ENCODE measurements at places on chromosomes 7 and 10.
A peak's percentile ranks its signal among the peaks of the same experiment; 100 is the strongest.

DNA sequence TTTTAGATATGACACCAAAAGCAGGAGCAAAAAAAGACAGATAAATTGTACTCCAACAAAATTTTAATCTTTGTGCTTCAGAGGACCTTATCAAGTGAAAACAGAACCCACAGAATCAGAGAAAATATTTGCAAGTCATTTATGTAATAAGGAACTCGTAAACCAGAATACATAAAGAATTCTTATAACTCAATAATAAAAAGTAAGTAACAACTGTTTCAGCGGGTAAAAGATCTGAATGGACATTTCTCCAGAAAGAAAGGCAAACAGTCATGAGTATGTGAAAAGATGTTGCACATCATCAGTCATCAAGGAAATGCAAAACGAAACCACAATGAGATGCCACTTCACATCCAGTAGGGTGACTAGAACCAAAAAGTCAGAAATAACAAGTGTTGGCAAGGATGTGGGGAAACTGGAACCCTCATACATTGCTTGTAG is 167.7 kb upstream of the KCTD7 start:
- peak; percentile 22 for DNase-seq

DNA sequence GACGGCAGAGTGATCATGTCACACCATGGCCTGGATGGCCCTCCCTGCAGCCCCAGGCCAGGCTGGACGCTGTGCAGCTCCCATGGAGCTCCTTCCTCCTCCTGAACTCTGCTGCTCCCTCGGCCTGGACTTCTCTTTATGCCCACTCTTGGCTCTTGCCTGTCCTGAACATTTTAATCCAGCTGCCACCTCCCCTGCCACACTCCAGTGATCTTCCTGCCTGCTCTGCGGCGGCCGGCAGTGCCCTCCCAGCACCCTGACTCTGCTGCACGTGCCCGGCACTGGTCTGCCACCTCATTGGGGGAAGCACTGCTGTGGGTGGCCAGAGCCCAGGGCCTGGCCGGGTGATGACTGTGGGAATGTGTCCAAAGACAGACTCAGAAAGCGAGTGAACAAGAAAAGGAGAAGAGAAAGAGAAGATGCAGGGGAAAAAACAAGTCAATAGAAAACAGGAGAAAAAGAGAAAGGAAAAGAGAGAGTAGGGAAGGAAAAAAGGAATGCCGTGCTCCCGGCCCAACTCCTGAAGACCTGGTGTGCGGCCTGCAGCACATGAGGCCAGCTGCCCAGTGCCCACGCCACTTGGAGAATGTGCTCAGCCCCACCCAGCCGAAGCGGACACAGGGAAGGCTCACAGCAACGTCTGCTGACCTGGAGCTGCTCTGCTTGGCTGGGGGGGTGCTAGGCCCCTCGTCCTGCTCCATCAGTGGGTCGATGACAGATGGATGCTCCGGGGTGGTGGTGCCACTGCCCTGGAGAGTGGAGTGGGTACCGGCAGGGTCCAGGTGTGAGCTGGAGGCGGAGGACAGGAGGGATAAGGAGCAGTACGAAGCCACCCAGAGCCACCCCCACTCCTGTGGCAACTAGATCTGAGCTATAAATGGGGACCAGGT is 115.9 kb downstream of the DLG5 start:
- DNase-seq: no peak

- DNase-seq: no peak
Measured at GRCh38 chr10:29451946-29452345, 163.1 kb downstream of the LYZL1 start.

- DNase-seq: peak; percentile 40
Measured at GRCh38 chr7:159022238-159022993, 122.3 kb downstream of the VIPR2 start.

GRCh38 chr7:84058311-84059076 is 136.1 kb downstream of the SEMA3A start:
- no peak for DNase-seq

DNA sequence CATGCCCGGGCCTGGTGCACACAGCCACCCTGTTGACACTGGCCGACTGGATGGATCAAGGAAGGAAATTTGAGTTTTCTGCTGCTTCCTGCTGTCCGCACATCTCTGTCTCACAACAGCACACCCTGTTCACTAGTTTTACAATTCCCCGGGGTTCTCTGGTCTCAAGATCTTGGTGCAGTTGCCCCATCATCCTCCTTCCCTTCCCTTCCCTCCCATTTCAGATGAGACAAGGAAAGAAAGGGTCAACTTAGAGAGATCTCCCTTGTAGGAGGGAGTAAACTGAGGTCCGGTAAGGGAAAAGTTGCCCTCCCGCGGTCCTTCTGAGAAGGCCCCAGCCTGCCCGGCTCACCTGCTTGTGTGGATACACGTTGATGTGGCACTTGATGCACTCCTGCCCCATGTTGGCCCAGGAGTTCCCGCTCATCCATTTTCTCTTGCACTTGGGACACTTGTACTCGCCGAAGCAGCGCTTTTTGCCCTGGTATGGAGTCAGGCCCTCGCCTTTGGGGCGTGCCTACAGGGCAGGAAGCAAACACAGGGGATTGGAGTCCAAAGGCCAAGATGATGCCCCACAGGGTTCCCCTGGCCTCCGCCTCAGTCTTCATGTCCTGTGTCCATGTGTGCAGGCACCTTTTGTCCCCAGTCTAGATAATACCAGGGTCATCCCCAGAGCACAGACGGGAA is 46.8 kb downstream of the PPIF start:
- DNase-seq: peak; percentile 55

GRCh38 chr10:93991596-93992284 is 2.0 kb upstream of the PLCE1 start:
- no peak for DNase-seq

- DNase-seq: no peak
Measured at GRCh38 chr7:105787793-105788192, 88.6 kb downstream of the ATXN7L1 start.

DNA sequence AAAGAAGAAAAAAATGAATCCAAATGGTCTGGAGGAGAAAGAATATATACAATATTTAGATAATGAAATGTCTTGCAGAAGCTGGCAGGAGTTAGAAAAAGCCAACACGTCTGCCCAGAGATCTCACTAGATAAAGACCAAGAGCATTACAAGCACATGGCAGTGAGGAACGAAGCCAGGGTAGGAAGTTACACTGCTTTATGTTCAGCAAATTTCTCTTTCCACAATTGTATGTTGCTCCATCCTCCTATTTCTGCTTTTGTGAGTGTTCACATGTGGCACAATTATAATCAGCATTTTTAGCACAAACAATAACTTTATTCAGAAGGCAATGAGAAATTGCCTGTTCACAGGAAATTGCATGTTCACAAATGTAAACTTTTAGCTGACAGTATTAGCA is 53.7 kb downstream of the LRRC17 start:
- DNase-seq: no peak

DNA sequence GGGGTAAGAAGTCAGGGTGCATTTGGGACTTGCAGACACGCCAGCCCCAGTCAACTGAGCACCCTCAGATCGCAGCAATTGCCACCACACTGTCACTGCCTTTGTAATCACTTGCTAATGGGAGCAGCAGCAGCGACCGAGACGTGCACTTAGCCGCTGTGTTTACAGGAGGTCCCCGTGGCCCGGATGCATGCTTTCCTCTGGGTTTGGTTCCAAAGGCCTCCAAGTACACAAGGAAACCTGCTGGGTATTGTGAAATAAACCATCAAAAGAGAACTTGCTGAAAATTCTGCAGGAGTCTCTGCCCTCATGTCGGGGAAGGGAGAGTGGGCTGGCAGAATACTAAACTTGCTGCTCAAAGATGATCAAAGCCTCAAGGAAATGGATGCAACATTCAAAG is 341.7 kb downstream of the DNAJB6 start:
- DNase-seq: peak; percentile 90

DNA sequence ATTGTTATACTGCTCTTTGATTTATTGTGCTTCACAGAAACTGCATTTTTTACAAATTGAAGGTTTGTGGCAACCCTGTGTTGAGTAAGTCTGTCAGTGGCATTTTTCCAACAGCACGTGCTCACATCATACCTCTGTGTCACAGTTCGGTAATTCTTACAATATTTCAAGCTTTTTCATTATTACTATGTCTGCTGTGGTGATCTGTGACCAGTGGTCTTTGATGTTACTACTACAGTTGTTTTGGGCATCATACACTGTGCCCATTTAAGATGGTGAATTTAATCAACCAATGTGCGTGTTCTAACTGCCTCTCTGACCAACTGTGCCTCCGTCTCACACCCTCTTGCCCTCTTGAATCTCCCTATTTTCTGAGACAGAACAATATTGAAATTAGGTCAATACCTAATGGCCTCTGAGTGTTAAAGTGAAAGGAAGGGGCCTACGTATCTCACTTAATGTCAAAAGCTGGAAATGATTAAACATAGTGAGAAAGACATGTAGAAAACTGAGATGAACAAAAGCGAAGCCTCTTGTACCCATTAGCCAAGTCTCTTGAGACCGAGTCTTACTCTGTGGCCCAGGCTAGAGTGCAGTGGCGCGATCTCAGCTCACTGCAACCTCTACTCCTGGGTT is 20.2 kb upstream of the ASL start:
- DNase-seq: no peak

GRCh38 chr10:47094636-47095035 is 183.4 kb downstream of the PTPN20 start:
- no peak for DNase-seq

- no peak for DNase-seq
Measured at GRCh38 chr7:114860206-114860605, 61.7 kb upstream of the MDFIC start.

DNA sequence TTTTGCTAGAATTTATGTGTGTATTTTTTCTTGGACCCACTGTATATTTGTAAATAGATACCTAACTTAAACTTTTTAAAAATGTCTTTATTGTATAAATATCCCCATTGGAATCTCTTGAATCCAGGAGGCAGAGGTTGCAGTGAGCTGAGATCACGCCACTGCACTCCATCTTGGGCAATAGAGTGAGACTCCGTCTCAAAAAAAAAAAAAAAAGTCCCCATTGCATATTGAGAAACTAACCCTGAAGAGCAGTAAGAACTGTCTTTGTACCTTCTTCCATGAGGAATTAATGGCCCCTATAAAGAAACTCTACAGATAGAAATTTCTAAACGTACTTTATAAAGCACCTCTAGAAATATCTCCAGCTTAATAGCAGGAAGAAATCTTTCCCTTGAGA is 504.0 kb downstream of the SORCS1 start:
- DNase-seq: no peak

DNA sequence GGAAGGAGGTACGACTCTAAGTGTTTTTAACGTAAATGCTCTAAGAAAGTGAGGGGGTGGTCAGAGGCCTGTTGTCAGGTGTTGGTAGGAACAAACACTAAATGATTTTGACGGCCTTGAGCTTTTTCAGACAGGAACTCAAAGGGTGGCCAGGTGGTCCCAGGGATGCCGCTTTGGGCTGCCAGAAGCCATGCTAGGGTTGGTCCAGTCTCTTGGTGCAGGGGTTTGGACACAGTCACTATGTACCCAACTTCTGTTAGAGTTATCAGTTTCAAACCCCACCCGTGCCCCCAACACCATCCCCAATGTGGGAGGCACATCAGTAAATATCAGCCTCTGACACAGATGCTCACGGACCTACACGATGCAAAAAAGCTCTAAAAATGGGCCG is 9.3 kb downstream of the ATP6V0E2 start:
- DNase-seq: peak; percentile 1

DNA sequence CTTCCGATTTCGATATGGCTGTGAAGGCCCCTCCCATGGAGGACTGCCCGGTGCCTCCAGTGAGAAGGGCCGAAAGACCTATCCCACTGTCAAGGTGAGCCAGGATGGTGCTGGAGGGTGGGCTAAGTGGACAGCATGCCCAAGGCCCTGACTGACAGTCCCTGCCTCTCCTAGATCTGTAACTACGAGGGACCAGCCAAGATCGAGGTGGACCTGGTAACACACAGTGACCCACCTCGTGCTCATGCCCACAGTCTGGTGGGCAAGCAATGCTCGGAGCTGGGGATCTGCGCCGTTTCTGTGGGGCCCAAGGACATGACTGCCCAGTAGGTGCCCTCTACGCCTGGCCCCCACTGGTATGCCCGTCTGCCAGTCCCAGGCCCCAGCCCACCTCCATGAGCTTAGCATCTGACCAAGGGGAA is 1.2 kb downstream of the NFKB2 start:
- DNase-seq: no peak

GRCh38 chr7:144098776-144099175 is 10.6 kb upstream of the OR2A2 start:
- DNase-seq: no peak

DNA sequence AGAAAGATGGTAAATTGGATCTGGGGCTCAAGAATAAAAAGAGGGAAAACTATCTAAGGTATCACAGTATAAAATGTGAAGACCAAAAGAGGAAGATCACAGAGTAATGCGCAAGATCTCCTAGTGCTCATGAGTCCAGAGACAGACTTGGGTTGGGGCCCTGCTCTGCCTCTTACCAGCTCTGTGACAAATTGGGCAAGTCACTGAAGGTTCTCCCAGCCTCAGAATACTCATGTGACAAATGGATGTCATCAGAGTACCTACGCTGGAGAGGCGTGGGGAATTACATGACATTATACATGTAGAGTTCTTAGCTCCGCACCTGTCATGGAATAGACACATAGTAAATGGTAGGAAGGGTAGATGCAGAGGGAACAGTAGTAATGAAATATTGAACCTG is 124.4 kb downstream of the DOCK4 start:
- peak; percentile 70 for DNase-seq

GRCh38 chr10:80137031-80137862 is 4.7 kb downstream of the PLAC9 start:
- no peak for DNase-seq

- peak; percentile 32 for DNase-seq
Measured at GRCh38 chr10:117477961-117478670, 64.4 kb upstream of the EMX2 start.

DNA sequence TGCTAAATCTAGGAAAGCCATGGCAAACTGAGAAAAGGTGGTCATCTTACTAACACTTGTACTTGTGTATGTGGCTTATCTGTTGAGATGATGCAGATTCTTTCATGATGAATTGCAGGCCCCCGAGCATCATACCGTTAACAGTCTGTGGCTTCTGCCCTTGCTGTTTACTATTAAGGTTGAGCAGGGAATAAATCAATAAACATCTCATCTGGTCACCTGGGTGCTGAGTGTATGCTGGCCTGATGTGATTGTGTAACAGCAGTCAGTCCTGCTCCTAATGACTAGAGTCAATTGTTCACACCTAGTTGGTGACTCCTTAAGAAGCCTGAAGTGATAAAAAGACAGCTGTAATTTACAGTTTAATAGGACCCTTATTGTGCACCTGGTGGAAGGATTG is 8.3 kb upstream of the GNAT3 start:
- DNase-seq: no peak

DNA sequence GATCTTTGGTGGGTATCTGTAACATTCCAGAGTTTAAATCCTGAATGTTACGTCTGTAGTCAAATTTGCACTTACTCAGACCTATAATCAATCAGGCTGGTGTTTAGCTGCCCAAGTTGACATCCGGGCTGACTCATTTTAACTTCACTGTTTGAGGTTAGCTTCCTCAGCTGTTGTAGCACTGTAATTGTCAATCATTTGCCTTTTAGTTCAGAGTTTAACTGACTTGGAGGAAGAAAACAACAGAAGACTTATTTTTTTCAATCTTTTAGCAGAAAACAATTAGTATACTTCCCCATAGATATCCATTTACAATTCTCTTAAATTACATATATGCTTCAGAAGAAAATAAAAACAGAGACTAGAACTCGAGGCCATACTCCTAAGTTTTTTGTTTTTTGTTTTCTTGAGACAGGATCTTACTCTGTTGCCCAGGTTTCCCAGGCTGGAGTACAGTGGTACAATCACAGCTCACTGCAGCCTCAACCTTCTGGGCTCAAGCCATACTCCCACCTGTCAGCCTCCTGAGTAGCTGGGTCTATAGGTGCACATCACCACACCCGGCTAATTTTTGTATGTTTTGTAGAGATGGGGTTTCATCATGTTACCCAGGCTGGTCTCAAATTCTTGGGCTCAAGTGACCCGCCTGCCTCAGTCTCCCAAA is 38.5 kb upstream of the LRRC17 start:
- DNase-seq: peak; percentile 71

All from NB4 (cell line).